ENCODE measurements at places on chromosomes 5 and 9. TPM values are rescaled to one million over a fixed set of nuclear protein-coding genes. Genes with fewer than 3 reads are reported as not detected.

The ECSCR gene
- not detected for total RNA-seq

The CCL19 gene
- not detected for total RNA-seq

The ROPN1L gene
- total RNA-seq, result not detected

The FOXE1 gene
- total RNA-seq, result not detected

The DOLPP1 gene
- total RNA-seq, result 45.4 TPM

DNA sequence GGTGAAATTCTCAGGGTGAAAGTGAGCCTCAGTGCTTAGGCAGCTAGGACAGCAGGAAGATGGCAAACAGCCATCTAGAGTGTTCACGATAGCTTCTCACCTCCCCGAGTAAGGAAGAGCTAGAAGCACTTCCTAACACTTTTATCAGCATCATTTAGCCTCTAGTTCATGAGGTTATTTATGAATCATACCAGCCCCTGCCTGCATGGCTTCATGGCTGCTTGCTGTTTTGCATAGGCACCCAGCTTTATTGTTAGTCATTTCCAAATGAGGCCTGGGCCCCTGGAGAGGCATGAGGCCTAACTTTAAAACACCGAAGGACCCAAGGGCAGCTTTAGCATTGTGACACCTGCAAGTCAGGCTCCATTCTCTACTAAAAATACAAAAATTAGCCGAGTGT is 134.9 kb upstream of the PANK3 start:
- DNase-seq, result no peak

DNA sequence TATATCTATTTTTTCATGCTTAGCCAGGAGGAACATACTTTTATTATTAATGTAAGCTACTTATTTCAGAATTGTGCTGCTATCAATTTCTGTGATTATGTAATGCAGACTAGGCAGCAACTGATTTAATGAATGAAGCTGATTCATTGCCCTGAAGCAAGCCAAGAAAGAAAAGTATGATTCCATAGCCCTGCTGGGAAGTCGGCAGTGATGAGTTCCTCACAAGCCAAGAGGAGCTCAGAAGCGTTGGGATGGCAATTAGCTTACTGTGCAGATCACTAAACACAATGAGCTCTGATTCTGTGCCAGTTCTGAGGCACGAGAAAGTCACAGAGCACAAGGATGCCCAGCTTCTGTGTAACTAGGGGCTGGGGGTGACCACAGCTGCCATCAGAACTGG is 254.3 kb upstream of the KLF9 start:
- no peak for DNase-seq

- peak; percentile 4 for DNase-seq
These were observed 75.1 kb upstream of the RANBP6 start for GRCh38 chr9:6090277-6091210.

DNA sequence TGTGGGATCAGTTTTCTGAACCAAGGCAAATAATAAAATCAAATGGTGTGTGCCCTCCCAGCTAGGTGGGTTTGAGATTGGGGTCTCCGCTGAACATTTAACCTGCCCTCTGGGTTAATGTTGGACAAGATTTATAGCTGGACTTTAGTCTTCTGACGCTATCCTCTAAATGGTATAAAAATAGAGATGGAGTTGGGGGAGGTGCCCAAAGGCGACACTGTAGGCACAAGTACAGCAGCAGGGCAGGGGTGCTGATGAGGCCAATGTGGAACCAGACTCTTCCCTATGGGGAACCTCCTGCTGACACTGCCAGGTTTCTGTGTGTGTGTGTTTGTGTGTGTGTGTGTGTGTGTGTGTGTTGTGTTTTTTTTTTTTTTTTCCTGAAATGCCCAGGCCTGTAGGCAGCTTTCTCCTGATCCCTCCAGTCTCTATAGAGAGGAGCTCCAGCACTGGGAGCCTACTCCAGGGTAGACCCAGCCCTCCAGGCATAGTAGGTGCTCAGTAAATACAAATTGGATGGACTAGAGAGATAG is 37.9 kb downstream of the PCDH1 start:
- DNase-seq, result no peak

- no peak for DNase-seq
These were observed 185.7 kb downstream of the PLK2 start for GRCh38 chr5:58274191-58274590.

- no peak for DNase-seq
These were observed 25.0 kb downstream of the BHMT start for GRCh38 chr5:79136618-79137017.

DNA sequence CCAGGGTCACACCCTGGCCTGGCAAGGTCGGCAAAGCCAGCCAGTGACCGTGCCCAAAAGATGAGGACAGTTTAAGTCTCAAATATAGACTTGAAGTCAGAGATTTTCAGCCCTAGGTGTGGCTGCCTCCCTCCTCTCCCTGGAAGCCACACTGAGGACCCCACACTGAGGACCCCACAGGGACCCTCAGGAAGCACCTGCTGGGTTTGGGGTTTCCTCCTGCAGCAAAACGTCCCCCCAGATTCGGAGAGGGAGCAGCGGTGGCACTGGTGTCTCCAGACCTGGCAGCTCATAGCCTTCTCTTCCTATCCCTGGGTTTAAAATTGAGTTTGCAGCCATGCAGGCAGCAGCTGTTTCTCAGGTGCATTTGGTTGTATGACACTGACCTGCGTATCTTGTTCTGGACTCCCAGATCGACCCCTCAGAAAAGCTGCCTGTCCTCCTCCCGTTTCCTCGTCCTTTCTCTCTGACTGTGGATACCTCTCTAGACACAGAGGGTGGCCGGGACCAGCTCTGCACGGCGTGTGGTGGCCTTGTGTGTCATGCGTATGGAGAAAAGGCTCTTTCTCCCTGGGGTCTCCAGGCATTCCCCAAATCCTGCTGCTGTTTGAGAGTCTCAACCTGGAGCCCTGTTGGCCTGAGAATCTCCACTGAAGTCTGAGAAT is 36.6 kb downstream of the MRPL36 start:
- no peak for DNase-seq

- no peak for DNase-seq
These were observed 7.3 kb upstream of the RASEF start for GRCh38 chr9:83070261-83070660.

DNA sequence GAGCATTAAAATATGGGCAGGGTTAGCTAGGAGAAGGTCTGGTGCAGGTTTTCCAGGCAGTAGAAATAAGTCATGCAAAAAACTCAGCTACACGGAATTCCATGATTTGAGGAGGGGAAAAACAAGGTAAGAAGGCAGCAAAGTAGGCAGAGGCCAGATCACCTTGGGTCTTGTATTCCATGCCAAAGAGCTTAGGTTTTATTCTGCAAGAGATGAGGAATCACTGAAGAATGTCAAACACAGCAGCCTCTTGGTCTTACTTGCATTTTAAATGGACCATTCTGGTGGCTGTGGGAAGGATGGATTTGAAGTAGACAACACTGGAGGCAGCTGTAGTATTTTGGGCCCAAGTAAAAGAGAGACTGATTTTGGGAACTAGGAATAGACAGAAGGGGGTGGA is 8.6 kb downstream of the TRPM3 start:
- no peak for DNase-seq

GRCh38 chr5:86565197-86565789 is 52.4 kb upstream of the COX7C start:
- DNase-seq, result peak; percentile 10

GRCh38 chr9:4507306-4508130 is 17.2 kb downstream of the SLC1A1 start:
- peak; percentile 49 for DNase-seq

GRCh38 chr5:173881811-173882575 is 6.2 kb upstream of the CPEB4 start:
- DNase-seq, result no peak

GRCh38 chr5:78419396-78419795 is 59.0 kb downstream of the SCAMP1 start:
- no peak for DNase-seq

DNA sequence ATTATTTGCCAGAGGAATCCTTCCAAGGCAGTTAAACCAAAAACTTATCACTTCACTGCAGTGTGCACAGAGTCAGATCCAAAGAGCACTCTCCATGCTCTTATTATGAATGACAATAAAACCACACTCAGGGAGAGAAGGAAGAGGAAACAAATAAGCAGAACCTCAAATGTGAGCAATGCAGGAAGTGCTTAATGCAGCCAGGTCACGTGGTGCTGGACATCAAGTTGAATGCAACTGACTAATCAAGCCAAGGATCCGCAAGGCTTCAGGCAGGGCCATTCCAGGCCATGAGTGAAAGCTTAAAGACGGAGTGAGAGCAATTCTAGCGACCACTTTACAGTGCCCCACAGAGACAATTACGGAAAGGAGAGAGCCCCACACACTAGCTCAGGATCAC is 230.4 kb upstream of the PUM3 start:
- DNase-seq, result no peak

DNA sequence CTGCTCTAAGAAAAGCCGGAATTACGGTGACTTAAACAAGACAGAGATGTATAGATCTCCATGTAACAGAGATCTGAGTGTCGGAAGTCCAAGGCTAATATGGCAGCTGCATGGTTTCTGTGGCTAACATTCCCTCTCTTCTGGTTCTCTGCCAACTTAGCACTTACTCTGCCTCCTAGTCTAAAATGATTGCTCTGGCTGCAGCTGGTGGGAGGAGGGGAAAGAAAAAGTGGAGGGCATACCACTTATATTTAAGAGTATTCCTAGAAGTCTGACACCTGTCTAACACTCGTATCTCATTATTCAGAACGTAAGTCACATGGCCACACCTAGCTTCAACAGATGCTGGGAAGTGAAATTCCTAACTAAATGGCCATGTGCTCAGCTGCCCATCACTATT is 551.5 kb upstream of the TLE4 start:
- DNase-seq, result no peak

Measured in HT-29 (cell line).